HEK293T (cell line): ENCODE measurements at places on chromosomes 1 and 21.

DNA sequence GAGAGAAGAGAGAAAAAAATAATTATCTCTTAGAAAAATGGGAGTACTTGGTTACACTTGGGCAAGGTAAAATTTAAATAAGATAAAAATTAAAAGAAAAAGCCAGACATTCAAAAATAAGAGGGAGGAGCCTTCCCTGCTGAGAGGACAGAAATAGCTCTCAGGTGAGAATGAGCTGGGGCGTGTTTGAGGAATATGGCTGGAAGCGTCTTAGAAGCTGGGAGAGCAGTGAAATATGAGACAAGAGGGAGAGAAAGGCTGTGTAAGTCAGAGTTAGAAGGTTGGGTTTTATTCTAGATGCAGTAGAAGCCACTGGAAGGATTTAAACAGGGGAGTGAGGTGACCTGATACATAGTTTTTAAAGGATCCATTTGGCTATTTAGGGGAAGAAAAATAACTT lies 154.2 kb upstream of the L1TD1 start:
- DNase-seq = no peak

DNA sequence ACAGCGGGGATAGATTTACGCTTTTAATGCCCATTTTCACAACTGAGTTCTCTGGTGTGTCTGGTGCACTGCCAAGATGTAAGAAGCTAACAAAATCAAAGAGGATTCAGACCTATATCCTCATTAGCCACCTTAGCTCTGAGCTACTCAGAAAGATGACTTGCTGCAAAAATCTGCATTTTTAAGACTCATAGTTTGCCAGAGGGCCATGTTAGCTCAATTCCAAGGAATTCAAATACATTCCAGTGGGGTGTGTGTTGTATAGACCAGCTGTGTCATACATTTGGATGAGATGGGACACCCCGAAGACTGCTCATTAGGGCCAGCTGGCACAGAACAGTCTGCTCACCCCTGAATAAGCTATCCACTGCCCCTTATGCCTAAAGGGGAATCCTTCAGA lies 8.9 kb downstream of the DENND2D start:
- DNase-seq = no peak

DNA sequence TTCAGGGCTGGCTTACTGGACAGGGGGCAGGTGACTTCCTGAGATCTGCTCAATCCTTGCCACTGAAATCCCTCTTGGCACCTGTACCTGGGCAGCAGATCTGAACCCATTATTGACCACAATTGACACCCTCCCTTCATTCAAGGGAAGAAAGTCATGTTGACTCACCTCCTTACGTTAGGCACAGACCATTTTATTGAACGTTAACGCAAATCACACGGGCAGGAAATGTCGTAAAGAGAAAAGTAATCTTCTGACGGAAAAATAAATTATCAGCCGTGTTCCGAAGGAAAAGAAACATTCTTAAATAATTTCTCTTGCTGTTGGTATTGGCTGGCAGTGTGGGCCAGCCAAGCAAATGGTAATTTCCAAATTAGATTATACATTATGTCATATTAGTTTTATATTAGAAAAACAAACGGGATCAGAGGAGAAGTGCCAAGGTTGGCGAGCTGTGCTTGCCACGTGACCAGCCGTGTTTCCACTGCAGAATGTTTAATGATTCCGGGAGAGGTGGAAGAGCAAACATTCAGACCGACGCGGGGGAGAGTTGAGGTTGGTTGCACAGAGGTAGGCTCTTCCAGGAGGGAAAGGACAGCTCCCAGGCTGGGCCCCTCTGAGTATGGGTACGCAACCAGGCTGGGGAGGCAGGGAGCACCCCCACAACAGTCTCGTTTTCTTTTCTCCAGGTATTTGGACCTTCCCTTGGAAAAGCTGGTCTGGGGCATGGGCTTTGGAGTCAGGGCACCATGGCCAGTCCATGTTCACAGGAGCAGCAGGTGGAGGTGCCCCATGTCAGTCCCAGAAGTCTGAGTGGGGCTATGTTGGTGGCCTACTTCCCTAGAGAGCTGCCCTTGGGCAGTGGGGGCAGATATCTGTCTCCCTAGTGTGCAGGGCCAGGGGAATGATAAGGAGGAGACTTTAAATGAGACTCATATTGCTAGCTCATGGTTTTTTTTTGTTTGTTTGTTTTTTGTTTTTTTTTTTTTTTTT lies 121.1 kb downstream of the FOXD2 start:
- peak; percentile 37 for DNase-seq

DNA sequence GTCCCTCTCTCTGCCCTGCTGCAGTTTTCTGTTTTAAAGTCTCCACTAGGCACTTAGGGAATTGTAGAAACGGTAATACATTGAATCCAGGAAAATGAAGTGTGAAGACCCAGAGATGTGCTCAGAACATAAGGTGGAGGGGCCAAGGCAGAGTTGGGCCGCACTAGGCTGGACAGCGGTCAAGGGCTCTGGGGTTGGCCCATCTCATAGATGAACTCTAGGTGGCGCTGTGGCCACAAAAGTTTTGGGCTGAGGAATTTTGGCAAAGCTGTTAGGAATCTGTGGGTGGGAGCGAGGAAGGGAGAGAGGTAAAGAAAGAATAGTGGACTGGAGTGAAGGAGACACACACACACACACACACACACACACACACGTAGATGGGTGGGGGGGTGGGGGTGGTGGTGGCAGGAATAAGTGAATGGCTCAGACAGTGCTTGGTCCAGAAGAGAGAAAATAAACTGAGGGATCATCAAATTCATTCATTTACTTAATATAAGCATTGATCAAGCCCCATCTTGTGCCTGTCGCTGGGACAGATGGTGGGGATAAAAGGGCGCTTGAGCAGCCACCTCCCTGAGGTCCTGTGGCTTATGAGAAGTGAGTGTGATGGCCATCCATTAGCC lies 258.5 kb downstream of the TRABD2B start:
- peak; percentile 76 for DNase-seq

DNA sequence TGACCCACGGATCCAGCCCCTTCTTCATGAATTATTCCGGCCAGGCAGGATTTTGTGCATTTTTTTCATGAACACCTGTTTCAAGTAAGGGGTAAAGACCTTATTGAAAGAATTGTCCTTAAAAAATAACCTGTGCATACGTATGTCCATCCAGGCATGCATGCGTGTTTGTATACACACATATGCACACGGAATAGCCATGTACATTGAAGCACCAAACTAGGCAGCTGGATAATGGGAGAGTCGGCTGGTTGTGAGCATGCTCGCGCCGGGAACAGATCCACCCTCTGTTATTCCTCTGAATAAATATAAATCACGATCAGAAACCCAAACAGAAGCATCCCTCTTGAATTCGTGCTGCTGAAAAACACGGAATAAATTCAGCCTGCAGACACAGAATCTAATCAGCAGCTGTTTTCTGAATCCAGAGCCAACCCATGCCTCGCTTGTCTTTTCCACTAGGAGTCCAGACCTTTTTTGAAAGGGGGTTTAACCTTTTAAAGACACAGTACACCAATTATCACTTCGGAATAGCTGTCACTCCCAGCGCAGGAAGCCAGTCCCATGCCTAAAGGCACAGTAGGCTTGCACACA lies at the start of gene HIVEP3:
Gene HIVEP3 (minus strand): TSS at position 473 of the 594 bp plus-strand sequence.
- DNase-seq = peak; percentile 59
